NCI-H1092 treated with DMSO at 0.1 percent for 48 hours (cell line): ENCODE measurements at places on chromosomes 1 and 21.

DNA sequence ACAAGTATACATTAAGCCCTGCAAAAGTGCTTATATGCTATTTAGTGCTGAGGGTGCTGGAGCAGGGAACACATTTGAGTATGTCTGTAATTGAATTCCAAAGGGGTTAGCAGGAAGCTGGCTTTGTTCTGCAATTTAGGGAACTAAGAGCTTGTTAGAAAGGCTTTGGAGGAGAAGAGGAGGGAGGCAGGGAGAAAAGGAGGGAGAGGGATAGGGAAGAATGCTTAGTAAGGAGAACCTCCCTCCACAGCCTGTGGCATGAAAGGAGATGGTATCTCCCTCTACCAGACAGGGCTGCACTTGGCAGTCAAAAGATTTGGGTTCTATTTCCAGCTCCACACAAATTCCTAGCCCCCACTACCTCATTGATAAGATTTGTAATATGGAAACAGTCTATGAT, 217.8 kb downstream of the DAB1 start:
- no peak for DNase-seq

DNA sequence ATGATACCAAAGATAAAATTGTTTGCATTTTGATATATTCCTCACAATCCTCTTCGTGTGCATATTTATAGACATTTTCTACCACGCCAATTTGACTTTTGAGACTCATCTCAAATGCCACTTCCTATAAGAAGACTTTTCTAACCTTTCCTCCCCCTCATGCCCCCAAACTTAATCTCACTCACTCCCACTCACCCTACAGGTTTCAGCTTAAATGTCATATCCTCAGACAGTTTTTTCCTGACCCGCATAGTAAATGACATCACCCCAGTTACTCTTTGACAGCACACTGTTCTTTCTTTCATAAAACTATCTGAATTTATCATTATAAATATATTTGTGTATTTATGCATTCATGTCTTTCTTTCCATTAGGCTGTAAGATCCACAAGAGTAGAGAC, 29.6 kb upstream of the RGS8 start:
- DNase-seq: no peak

GRCh38 chr1:53214376-53214940, 6.0 kb downstream of the CZIB start:
- no peak for DNase-seq

DNA sequence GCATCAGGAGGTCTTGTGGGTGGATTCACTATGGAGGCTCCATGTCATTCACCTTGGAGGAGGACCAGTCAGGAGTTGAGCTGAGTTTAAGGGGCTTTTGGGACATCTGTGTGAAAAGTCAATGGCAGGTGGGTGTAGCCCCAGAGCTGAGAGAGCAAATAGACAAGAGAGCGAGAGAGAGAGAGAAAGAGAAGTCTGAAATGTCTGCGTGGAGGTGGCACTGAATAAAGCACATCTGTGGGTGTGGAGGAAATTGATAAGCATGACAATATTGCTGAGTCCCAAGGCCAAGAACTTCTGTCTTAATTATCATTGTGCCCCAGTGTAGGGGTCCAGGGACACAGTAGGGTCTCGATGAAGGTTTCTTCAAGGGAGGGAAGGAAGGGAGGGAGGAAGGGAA, 79.5 kb upstream of the VAMP3 start:
- no peak for DNase-seq

DNA sequence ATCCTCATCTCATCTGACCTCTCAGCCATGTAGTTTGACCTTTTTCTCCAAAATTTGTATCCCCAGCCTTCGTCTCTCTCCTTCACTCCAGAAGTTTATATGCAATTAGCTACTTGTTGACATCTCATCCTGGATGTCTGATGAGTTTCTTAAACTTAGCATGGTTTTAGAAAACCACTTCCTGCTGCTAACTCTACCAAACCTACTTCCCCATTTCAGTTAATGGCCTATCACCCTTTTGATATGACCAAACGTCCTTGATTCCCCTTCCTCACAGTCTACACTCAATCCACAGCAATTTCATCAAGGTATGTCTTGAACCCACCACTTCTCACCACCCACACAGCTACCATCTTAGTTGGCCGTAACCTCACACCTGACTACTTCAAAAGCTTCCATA, 121.9 kb downstream of the LRRC40 start:
- no peak for DNase-seq

DNA sequence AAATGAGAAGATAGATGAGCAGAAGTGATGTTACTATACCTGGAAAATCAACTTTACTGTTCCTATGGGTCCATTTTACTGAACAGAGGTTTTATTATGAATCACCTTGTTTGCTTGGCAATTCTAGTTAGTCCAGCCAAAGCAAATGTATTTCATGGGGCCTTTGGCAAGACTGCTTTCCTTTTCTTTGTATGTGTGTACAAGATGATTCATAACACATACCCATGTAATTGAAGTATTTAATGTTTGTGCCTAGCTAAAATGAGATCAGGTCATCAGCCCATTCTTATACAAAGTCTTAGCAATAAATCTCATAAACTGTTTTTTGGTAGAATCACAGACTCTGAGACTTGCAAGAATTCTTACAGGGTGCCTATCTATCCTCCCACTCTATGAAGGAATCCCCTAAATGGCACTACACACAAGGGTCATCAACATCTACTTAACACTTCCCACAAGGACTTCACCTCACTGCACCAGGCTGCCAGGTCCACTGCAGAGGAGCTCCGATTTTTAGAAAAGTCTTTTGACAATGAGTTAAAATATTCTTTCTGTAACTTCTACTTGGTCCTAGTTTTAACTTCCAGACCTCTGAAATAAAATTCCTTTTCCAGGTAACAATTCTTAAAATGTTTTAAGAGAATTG, 58.5 kb downstream of the LPAR3 start:
- no peak for DNase-seq

DNA sequence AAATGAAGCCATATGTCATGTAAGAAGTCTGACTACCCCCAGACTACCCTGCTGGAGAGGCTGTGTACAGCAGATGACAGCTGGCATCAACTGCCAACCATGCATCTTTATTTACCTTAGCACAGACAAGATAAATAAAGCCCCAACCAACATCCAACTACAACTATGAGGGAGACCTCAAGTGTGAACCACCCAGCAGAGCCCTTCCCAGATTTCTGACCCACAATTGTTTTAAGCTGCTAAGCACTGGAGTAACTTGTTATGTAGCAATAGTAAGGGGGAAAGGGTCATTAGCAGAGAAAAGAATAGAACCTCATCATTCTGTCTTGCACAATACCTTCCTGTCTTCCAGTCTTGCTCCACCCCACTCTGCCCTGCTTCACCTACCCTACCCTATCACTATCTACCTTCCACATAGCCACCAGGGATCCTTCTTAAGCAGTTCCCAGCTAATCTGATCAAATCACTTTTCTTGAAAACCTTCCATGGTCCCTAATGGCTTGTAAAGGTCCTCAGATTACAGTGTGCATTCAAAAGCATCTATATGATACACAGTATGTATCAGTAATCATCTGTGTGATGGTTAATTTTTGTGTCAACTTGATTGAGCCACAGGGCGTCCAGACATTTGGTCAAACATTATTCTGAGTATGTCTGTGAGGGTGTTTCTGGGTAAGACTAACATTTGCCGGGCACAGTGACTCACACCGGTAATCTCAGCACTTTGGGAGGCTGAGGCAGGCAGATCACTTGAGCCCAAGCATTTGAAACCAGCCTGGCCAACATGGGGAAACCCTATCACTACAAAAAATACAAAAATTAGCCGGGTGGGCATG, 19.6 kb upstream of the RBM15 start:
- no peak for DNase-seq

DNA sequence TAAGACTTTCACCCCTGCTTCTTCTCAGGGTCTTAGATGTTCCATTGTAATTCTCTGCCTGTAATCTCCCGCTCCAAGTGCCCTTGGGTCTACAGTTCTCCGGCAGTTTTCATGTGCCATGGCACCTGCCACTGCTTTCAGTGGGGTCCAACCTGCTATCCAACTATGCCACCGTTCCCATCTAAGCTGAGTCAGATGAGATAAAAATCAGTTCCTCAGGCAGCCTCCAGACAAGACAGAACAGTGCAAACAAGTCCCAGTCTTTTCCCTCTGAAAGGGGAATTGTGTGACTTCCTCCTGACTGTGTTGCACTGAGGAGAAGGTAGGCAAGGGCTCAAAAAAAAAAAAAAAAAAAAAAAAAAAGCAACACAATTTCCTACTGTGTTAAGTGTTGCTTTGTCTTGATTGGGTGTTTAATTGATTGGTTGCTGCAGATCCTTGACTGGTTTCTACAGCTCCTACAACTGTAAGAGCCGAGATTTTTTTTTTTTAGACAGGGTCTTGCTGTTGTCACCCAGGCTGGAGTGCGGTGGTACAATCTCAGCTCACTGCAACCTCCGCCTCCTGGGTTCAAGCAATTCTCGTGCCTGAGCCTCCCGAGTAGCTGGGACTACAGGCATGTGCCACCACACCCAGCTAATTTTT, 50.7 kb downstream of the EBNA1BP2 start:
- no peak for DNase-seq

- DNase-seq: no peak
Observed at GRCh38 chr1:62726011-62726442, 37.8 kb upstream of the DOCK7 start.

GRCh38 chr21:45454926-45455673, 50.1 kb downstream of the COL18A1 start:
- DNase-seq: no peak

GRCh38 chr1:167710836-167711235, 10.9 kb upstream of the MPZL1 start:
- DNase-seq: no peak

GRCh38 chr1:156816561-156817328, at the start of gene SH2D2A:
SH2D2A (minus strand) TSS chr1:156816848; CDS start chr1:156816708, 140 bp downstream.
- no peak for DNase-seq

- DNase-seq: no peak
Observed at GRCh38 chr1:47967864-47968555, 29.2 kb downstream of the TRABD2B start.

GRCh38 chr1:191592039-191592438, 566.2 kb upstream of the RGS18 start:
- no peak for DNase-seq

- no peak for DNase-seq
Observed at GRCh38 chr1:48208652-48209051, 13.9 kb upstream of the SLC5A9 start.

GRCh38 chr1:1984560-1985070, 19.0 kb downstream of the CFAP74 start:
- no peak for DNase-seq

DNA sequence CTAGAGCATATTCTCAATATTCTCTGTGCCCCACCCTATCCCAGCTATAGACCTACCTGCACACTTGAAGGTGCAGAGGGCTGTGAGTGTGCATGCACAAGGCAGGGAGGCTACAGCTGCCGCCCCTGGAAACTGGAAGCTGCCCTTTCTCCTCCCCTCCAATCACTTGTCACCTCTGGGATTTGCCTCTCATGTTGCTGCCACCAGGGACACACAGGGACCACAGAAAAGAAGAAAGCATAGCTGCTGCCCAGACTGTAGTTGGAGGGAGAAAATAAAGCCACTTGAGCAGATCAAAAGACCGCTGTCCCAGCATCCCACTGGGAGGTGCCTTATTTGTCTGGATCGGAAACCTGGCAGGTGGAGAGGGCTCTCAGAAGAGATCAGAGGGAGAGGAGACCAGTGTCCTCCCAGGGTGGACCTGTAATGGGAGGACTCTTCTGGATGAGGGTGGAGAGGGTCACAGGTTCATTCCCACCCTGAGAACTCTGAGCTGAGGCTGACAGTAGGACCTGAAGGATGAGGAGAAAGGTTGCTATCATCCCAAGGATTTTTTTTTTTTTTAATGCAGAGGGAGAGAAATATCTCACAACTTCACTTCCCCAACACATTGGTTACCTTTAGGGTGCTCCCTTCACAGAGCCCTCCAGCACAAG, 7.6 kb upstream of the INPP5B start:
- peak; percentile 10 for DNase-seq

- peak; percentile 58 for DNase-seq
Observed at GRCh38 chr21:37071561-37072273, 1.2 kb downstream of the PIGP start.

DNA sequence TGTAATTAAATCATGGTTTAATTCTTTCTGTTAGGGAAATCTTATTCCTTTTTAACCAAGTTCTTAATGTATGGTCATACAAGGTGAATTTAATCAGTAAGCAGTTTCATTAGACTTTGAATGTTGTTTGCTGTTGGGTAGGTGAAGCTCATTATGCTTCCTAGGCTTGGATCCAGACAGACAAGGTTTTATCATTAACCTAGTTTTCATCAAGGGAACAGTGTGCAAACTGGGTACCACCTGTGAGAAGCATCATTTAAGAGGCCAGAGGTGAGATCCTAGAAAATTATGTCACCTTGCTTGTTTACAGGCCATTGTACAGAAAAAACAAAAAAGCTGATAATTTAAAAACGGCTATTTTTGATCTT, 130.1 kb downstream of the RYR2 start:
- no peak for DNase-seq

- peak; percentile 9 for DNase-seq
Observed at GRCh38 chr1:85580872-85581801, 576 bp downstream of the CCN1 start.

- DNase-seq: no peak
Observed at GRCh38 chr1:236201786-236202185, 59.4 kb downstream of the GPR137B start.

DNA sequence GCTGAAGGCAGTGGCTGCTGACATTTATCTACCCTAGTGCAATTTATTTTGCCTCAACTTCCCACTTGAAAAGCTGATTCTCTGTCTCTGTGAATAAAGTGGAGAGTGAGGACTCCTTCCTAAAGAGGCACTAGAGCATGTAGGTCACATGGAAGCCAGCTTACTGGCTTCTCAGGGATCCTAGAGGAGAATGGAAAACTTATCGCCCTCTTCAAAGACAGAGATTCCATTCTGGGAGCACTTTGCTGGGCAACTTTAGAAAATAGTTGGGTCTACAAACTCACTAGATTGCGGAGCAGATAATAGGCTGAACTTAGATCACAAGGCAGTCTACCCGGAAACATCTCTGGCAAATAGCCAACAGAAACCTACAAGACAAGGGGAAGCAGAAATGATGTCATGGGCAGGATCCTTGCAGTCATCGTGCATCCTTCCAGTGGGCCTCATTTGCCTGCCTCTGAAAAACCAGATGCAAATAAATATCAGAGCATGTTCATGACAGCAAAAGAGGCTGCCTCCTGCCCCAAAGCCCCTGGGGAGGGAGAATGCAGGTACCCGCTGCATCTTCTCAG, 104.8 kb upstream of the BARHL2 start:
- DNase-seq: no peak

DNA sequence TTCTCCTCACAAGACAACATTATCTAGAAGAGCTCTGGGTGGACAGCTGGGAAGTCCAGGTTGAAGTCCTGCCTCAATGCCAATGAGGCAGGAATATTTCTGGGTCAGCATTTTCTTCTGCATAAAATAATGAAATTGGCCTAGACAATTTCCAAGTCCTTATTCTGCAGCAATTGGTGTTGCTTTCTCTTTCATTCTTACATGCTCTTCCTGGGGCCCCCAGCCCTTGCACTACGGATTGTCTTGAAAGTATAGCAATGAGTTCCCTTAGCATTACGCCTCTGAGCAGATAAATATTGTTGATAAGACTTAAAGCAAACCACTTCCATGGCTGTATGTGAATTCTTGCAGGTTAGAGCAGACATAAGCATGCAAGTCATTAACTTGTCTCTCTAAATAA, 188.5 kb downstream of the TGFBR3 start:
- DNase-seq: no peak
